Fibroblast of the aortic adventitia (primary cell): ENCODE measurements at places on chromosomes 1 and 21. TPM values are rescaled to one million over a fixed set of nuclear protein-coding genes. Genes with fewer than 3 reads are reported as not detected.

Gene GLIS1
- 1.6 TPM in 1 of 2 replicates, not detected in the other for total RNA-seq

- peak; percentile 35 for DNase-seq
Measured at GRCh38 chr1:92567211-92567868, 80.6 kb upstream of the GFI1 start.

Gene LAMTOR2
- 40.4 and 74.7 TPM in 2 replicates for total RNA-seq

Gene LCE2A
- not detected in 2 replicates for total RNA-seq

Gene MATN1
- total RNA-seq, result 0.18 and 0.25 TPM in 2 replicates

GRCh38 chr1:160575112-160575664 lies 4.1 kb downstream of the CD84 start:
- no peak for DNase-seq

Gene ZC3H12A
- total RNA-seq, result 5.3 and 8.2 TPM in 2 replicates

GRCh38 chr1:225026701-225027100 lies 97.2 kb downstream of the DNAH14 start:
- no peak for DNase-seq

GRCh38 chr1:47280142-47280541 lies 33.8 kb downstream of the STIL start:
- peak; percentile 16 for DNase-seq

Gene ACTL8
- not detected in 2 replicates for total RNA-seq

DNA sequence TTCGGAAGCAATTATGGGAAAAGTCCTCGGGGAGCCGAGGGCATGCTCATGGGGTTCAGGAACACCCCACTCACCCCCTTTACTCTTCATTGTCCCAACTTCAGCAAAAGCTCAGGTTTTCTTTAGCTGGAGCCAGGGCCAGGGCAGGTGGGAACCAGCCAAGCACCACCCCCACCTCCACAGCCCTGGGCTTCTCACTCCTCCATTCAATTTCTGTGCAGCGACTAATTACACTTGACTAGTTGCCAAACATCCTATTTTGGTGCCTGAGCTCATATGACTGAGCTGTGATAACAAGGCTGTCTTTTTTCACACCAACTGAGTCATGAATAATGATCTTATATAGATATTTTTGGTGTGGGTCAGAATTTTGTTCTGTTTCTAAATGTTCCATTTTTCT lies 257.2 kb upstream of the AJAP1 start:
- DNase-seq, result no peak
